ENCODE measurements at places on chromosomes 2 and 18. TPM values are rescaled to one million over a fixed set of nuclear protein-coding genes. Genes with fewer than 3 reads are reported as not detected.

DNA sequence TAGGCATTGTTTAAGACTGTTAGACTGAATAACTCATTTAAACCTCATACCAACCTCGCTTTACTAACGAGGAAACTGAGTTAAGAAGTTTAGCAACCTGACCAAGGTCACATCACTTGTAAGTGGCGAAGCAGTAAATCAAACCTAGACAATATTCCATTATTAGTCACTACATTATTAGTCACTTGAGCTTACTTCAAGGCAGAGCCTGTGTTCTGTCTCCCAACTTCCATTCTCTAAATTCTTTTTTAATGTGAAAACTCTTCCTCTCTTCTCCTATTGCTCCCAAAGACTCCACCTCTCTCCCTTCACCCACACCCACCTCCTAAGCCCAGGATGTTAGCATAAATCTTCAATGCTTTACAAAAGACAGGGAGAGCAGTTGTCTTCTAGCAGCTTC is 156.5 kb downstream of the ARL6IP6 start:
- DNase-seq, result no peak

DNA sequence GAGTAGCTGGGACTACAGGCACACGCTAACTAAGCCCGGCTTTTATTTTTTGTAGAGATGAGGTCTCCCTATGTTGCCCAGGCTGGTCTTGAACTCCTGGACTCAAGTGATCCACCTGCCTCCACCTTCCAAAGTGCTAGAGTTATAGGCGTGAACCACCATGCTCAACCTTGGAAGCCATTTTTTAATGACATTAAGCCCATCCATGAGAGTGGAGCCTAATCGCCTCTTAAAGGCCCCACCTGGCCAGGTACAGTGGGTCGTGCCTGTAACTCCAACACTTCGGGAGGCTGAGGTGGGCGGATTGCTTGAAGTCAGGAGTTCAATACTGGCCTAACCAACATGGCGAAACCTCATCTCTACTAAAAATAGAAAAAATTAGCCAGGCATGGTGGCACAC is 41.6 kb upstream of the TFCP2L1 start:
- DNase-seq, result no peak

DNA sequence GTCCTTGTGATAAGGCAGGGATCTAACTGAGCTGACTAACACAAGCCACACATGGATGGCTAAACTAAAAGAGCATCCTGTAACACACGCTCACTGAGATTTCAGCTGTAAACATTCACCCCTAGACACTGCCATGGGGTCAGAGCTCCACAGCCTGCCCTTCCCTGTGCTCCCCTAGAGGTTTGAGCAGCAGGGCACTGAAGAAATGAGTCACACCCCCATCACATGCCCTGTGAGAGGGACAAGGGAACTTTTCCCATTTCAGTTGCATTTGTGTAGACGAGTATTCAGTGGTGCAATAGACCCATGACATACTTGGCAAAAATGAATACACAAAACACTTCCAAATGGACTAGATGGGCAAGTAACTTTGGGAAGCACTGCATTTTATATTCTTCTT is 402.4 kb upstream of the LRRTM1 start:
- no peak for DNase-seq

GRCh38 chr18:5868218-5868854 is 27.0 kb downstream of the TMEM200C start:
- DNase-seq, result peak; percentile 65

DNA sequence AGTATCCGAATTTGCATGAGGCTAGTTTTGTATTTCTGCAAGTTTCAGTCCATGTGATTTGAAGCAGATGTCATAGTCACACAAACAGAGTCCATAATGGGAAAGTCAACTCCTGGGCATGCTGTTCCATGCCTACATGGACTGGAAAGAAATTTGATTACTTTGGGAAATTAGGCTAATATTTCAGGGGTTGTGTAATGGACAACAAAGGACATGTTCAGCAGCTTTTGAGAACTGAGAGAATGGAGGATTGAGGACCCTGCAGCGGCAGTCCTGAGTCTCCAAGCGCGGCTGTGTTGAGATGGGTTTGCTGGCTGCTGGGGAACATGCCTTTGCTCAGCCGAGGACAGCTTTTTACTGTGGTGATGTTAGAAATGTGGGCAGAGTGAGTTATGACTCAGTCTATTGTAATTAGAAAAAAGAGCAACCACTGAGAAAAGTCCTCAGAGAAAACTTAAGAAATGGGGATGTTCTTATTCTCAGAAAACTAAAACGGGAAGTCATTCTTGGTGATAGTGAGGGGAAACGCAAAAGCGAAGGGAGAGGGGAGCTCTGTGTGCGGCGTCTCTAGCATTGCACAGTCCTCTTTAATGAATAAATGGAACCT is 149.2 kb downstream of the FAM210A start:
- no peak for DNase-seq

DNA sequence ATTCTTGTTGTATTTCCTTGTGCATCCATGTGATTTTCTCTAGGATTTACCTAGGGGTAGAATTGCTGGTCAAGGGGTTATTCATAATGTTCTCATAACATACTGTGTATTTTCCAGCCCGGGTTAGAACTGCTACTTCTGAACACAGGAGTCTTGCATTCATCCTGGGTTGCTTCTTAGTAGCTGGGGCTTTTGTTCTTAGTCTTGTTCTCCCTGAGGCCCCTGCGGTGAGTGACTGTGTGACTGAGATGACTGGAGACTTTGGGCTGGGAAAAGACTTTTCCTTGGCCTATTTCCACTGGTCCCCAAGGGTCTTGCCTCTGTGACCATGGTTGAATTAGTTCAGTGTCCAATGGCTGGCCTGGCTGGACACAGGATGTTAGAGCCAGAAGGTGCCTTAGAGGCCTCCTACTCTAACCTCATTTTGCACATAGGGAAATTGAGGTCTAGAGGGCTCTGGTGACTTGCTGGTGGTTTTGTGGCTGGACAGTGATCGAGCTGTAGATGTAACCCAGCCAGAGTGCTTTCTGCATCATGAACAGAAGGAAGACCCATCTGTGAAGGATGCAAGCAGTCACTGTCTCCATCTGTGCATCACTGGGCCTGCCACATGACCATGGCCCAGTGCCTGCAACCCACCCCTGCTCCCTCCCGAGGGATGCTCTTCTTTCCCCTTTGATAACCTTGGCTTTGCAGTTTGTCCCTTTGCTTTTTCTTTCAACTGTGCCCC is 233.3 kb downstream of the FHOD3 start:
- DNase-seq, result no peak

GRCh38 chr2:240722376-240722775 is 30.7 kb downstream of the AQP12A start:
- peak; percentile 46 for DNase-seq

GRCh38 chr18:77206676-77207374 is 42.8 kb upstream of the GALR1 start:
- peak; percentile 70 for DNase-seq

The DUSP2 gene
- total RNA-seq, result 2.6 TPM

The CTAGE1 gene
- not detected for total RNA-seq

The TMEM198 gene
- 1.8 TPM for total RNA-seq

The CACNB4 gene
- total RNA-seq, result 1.5 TPM

The GCKR gene
- total RNA-seq, result 0.54 TPM

The REG3G gene
- not detected for total RNA-seq

The GRHL1 gene
- 2.6 TPM for total RNA-seq

All from right cardiac atrium (tissue), 5 donors.